Fibroblast of skin of left quadriceps (primary cell): ENCODE measurements at places on chromosomes 16 and 17.

GRCh38 chr16:84834403-84834772, 14.6 kb downstream of the CRISPLD2 start:
- no peak for DNase-seq

DNA sequence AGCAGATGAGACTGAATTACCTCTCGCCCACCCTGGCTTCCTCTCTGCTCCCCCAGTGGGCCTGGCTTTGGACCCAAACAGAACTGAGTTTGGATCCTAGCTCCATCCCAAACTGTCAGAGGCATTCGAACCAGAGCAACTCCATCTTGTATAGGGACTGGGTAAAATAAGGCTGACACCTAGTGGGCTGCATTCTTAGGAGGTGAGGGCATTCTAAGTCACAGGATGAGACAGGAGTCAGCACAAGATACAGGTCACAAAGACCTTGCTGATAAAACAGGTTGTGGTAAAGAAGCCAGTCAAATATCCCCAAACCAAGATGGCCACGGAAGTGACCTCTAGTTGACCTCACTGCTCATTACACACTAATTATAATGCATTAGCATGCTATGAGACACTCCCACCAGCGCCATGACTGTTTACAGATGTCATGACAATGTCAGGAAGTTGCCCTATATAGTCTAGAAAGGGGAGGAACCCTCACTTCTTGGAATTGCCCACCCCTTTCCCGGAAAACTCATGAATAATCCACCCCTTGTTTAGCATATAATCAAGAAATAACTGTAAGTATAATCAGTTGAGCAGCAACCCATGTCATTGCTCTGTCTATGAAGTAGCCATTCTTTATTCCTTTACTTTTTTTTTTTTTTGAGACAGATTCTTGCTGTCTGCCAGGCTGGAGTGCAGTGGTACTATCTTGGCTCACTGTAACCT, 44.4 kb downstream of the LYRM1 start:
- peak; percentile 27 for DNase-seq

DNA sequence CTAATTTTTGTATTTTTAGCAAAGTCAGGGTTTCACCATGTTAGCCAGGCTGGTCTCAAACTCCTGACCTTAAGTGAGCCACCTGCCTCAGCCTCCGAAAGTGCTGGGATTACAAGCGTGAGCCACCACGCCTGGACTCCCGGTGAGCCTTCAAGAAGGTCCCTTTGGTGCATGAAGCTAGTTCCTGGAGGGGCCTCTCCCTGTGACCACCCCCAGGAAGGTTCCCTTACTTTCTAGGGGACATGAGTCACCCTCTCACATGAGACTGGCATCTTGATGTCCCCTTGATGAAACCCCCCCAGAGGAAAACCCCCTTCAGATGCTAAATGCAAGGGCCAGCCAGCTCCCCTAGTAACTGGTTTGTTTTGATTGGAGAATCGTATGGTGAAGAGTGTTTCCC, 12.8 kb downstream of the CARHSP1 start:
- DNase-seq: no peak

- DNase-seq: no peak
Measured at GRCh38 chr16:8756755-8757154, 40.7 kb downstream of the TMEM186 start.

- DNase-seq: no peak
Measured at GRCh38 chr17:1583556-1583955, 21.0 kb upstream of the PITPNA start.

DNA sequence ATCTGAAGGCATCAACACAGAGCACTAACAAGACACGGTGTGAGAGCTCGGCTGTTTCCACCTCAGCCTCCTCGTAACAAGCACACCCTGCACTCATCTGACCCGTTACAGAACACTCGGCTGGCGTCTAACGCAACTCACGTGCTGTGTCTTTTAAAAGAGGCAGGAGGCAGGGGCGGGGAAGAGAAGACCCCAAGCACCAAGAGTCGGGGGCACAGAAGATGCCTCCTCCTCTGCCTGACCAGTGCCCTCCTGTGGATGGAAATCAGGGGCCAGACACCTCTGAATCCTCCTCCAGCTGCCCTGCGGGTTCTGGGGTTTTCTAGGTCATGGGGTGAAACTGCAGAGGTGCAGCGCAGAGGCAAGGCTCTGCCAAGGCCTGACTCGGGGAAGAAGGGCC, 74.3 kb downstream of the ZNF778 start:
- DNase-seq: no peak

DNA sequence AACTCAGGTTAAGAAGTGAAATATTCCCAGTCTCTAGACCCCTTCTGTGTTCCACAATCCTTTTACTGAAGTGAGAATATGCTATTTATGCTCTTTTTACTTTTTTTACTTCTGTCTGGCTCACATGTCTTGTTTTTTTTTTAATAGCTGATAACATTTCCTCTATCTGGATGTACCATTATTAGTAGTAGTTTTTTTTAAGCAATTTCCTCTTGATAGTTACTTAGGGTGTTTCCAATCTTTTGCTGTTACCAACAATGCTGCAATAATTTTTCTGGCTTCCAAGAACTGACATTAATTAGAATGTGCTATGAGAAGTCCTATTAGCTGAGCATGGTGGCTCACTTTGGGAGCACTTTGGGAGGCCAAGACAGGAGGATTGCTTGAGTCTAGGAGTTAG, 32.0 kb downstream of the KSR1 start:
- no peak for DNase-seq

DNA sequence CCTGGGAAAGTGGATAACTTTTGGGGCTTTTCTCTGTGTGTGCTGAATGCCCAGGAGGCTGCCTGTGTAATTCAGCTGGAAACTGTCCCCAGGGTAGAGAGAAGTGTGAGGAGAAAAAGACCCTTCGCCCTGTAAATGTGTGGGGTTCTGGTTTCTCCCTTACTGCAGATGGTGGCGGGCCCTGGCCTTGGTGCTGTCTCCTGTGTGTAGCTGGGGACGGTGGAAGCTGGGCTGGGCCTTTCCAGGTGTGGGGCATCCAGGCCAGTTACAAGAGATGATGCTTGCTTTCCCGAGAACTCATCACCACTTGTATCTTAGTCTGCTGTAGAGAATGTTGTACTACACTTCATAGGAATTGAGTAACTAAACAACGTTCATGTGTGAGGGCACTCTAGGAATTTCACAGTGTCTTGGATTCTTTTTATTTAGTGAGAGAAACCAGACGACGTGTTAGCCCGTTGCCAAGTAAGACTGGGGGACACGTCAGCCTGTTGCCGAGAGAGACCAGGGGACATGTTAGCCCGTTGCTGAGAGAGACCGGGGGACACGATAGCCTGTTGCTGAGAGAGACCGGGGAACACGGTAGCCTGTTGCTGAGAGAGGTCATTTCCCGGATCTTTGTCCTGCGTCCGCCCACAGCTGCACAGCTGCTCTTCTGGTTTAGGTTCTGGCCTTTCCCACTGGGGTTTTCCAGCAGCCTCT, 43.1 kb downstream of the TBCD start:
- DNase-seq: no peak

GRCh38 chr16:87853411-87854052, 15.8 kb downstream of the SLC7A5 start:
- peak; percentile 88 for DNase-seq

- no peak for DNase-seq
Measured at GRCh38 chr16:63652091-63652490, 1469.8 kb downstream of the CDH11 start.

GRCh38 chr17:2385240-2386210, 15.3 kb downstream of the MNT start:
- DNase-seq: no peak

- DNase-seq: no peak
Measured at GRCh38 chr16:54284319-54284930, 2.2 kb downstream of the IRX3 start.

GRCh38 chr17:78884148-78884825, 18.7 kb downstream of the CEP295NL start:
- no peak for DNase-seq

DNA sequence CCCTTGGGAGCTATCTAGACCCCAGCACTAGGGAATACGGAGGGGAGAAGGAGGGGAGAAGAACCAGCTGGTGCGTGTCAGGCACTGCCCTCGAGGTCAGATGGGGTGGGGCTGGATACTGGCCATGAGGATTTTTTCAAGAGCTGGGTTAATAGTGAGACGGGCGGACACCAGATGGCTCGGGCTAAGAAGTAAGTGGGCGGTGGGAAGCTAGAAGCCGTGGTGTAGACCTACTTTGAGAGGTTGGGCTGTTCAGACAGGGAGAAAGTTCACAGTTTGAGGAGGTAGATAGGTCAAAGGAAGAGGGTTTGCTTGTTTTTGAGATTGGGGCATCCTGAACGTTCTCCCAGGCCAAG, 303.8 kb downstream of the SEC14L1 start:
- no peak for DNase-seq

GRCh38 chr17:10368561-10368960, 4.2 kb downstream of the MYH13 start:
- DNase-seq: no peak

GRCh38 chr16:75342308-75342811, 90.9 kb upstream of the BCAR1 start:
- DNase-seq: no peak

DNA sequence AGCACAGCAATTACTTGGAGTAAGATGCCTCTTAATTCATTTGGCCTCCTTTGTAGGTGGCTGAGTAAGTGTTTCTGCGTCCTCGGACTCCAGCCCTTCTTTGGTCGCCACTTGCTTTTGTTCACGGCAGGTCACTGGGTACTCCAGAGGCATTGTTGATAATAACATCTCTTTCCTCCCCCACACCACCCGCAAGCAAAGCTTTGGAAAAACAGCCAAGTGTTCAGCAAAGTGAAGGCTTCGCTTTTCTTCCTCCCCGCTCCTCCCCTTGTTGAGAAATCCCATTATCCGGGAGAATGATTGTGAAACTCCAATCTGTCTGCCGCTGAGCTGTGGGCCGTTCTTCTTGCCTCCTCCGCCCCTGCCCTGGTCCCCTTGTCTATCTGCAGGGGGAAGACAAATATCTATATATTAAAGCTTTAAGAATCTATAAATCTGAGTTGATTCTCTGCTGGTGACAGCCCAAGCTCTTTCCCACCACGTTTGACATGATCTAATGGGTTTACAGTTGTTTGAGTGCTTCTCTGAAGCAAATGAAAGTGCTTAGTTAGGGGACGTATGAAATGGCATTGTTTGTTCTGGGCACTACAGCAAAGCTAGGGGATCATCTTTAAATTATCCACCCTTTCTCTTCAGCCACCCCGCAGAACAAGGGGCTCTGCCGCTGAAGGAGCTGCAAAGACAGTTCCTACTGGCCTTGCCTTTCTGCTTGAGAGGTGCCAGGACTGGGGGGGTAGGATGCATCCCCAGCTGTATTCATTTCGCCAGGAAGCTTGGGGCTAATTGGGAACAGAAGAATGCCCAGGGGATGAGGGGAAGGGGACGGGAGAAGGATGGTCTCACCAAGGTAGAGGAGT, 167.1 kb downstream of the CCDC182 start:
- DNase-seq: no peak

- no peak for DNase-seq
Measured at GRCh38 chr16:30434852-30435251, 5.0 kb upstream of the DCTPP1 start.

DNA sequence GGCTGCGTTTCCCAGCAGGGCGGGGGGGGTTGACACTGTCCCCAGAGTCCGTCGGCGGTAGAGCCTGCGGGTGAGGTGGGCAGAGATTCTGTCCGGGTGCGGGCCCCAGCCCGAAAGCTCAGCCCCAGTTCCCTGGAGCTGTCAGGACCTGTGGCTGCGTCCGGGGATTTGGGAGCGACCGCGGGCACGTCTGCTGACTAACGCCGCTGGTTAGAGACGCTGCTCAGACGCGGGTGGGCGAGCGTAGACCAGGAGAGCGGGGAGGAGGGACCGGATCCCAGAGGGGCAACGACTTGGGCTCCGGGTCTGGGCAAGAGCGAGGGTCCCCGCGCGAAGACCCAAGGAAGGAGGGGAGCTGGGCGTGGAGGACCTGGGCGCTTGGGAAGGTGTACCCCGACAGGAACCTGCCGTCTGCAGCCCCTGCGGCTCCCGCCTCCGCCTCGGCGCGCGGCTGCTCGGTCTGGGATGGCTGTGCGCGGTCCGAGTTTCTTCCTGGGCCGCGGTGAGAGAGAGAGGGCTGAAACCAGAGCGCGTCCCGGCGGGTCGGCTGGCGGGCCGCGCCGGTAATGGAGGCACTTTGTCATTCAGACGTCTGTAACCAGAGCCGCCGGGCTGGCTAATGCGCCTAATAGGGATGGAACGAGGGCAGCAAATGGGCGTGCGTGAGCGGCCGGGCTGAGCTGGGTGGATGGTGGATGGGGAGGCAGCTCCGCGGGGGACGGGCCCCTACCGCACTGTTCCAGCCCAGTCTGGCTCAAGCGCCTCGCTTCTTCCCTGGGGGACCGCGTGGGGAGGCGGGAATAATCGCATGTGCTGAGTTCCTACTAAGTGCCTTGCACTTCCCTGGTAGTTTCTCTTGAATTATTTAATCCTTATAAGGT, 2.3 kb downstream of the NGFR start:
- no peak for DNase-seq

GRCh38 chr17:17666111-17666714, 15.0 kb upstream of the RAI1 start:
- no peak for DNase-seq

GRCh38 chr17:51487947-51488346, 227.6 kb downstream of the UTP18 start:
- no peak for DNase-seq

DNA sequence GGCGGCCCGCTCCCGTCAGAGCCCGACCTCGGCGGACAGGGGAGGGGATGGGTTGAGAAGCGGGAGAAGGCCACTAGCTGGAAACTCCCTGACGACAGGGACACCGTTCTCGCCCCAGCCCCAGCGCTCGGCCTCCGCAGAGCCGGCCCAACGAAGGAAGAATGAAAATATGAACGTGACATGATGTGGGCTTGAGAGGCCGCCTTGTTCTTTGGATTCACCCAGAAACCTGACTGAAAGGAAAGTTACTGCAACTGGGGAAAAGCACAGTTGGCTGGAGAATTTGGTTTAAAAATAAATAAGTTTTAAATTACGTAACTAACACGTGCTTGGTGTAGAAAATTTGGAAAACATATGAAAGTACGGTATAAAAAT, 21.1 kb downstream of the NPTX1 start:
- DNase-seq: no peak

GRCh38 chr17:72351884-72352346, 231.1 kb downstream of the SOX9 start:
- DNase-seq: no peak
